ENCODE measurements at places on chromosomes 4 and X. TPM values are rescaled to one million over a fixed set of nuclear protein-coding genes. Genes with fewer than 3 reads are reported as not detected.

The UGT2B11 gene
- not detected for total RNA-seq

The PPP4R3C gene
- total RNA-seq, result not detected

The STAG2 gene
- 106 TPM for total RNA-seq

The GTPBP6 gene
- total RNA-seq, result 32.0 TPM

The BEND2 gene
- not detected for total RNA-seq

The RTL5 gene
- 1.6 TPM for total RNA-seq

The CRMP1 gene
- under 0.01 TPM for total RNA-seq

The EMCN gene
- under 0.01 TPM for total RNA-seq

The GPR119 gene
- not detected for total RNA-seq

The PIN4 gene
- total RNA-seq, result 22.2 TPM

The XPNPEP2 gene
- total RNA-seq, result 1.9 TPM

The EGF gene
- total RNA-seq, result 0.43 TPM

The BTC gene
- 0.43 TPM for total RNA-seq

The LRCH2 gene
- 14.2 TPM for total RNA-seq

The F8A2 gene
- not detected for total RNA-seq

The HDX gene
- 5.7 TPM for total RNA-seq

The YTHDC1 gene
- total RNA-seq, result 40.4 TPM

The GPR173 gene
- total RNA-seq, result 1.6 TPM

The ADGRG4 gene
- not detected for total RNA-seq

The ETDB gene
- not detected for total RNA-seq

The ZDHHC15 gene
- under 0.01 TPM for total RNA-seq

The CHRDL1 gene
- total RNA-seq, result 0.14 TPM

The INTU gene
- 5.7 TPM for total RNA-seq

The TBX22 gene
- not detected for total RNA-seq

The TEC gene
- total RNA-seq, result 0.71 TPM

The STOX2 gene
- total RNA-seq, result 3.4 TPM

The HGFAC gene
- not detected for total RNA-seq

The ABCG2 gene
- total RNA-seq, result 1.1 TPM

The NPY5R gene
- total RNA-seq, result not detected

The RAP1GDS1 gene
- total RNA-seq, result 38.7 TPM

The AP1AR gene
- 23.6 TPM for total RNA-seq

The MYL5 gene
- 19.2 TPM for total RNA-seq

The RPL34 gene
- 998 TPM for total RNA-seq

All from smooth muscle cell of bladder (primary cell).